ENCODE measurements at places on chromosomes 5 and 9.
A peak's percentile ranks its signal among the peaks of the same experiment; 100 is the strongest.

GRCh38 chr9:115400796-115401195 is 282.8 kb upstream of the TNC start:
- DNase-seq = peak; percentile 57

- no peak for DNase-seq
Measured at GRCh38 chr5:54993318-54993717, 7.9 kb upstream of the ESM1 start.

GRCh38 chr9:77440057-77440456 is 208.1 kb downstream of the GNA14 start:
- DNase-seq = peak; percentile 96

DNA sequence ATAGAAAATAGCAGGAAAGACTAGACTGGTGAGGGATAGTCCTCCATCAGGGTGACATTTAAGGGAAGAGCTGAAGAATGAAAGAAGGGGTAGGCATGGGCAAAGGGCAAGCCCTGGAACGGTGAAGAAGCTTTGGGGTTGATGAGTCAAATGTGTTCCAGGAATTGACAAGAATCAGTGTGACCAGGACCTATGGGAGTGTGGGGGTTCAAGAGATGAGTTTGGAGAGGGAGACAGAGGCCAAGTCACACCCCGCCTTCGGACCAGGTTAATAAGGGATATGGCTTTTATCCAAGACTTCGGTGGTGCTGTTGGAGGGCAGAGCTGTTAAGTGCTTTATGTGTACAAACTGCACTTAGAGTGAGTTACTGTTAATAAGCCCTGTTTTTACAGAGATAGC is 920 bp downstream of the PMPCA start:
- DNase-seq = no peak

GRCh38 chr9:127162864-127163365 is 40.5 kb upstream of the ANGPTL2 start:
- no peak for DNase-seq

- no peak for DNase-seq
Measured at GRCh38 chr5:80368661-80369480, 39.0 kb upstream of the ZFYVE16 start.

DNA sequence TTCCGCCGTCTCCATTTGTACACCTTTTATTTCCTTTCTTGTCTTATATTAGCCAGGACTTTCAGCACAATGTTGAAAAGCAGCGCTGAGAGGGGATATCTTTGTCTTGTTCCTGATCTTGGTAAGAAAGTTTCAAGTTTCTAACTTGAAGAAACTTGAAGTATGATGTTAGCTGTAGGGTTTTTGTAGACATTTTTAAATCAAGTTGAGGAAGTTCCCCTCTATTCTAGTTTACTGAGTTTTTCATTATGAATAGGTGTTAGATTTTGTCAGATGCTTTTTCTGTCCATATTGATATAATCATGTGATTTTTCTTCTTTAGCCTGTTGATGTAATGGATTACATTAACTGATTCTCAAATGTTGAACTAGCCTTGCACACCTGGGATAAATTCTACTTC is 425.7 kb downstream of the PIK3R1 start:
- DNase-seq = no peak

DNA sequence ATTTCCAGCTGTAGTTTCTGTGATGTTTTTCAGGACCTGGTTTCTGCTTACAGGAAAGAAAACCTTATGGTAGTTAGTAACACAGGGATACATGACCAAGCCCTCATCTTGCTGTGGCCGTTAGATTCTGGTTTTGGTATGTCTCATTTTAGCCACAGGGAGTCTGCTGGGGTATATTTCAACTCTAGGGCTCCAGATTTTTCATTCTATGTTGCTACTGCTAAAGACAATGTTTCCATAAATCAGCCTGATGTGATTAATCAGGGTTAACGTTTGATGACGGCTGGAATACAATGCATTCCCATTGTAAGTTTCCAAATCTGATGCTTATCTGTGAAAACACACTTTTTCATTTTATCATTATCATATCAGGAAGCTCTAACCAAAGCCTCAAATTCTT is 48.2 kb downstream of the P4HA2 start:
- no peak for DNase-seq

GRCh38 chr5:129748913-129749880 is 1.3 kb downstream of the MINAR2 start:
- DNase-seq = no peak

DNA sequence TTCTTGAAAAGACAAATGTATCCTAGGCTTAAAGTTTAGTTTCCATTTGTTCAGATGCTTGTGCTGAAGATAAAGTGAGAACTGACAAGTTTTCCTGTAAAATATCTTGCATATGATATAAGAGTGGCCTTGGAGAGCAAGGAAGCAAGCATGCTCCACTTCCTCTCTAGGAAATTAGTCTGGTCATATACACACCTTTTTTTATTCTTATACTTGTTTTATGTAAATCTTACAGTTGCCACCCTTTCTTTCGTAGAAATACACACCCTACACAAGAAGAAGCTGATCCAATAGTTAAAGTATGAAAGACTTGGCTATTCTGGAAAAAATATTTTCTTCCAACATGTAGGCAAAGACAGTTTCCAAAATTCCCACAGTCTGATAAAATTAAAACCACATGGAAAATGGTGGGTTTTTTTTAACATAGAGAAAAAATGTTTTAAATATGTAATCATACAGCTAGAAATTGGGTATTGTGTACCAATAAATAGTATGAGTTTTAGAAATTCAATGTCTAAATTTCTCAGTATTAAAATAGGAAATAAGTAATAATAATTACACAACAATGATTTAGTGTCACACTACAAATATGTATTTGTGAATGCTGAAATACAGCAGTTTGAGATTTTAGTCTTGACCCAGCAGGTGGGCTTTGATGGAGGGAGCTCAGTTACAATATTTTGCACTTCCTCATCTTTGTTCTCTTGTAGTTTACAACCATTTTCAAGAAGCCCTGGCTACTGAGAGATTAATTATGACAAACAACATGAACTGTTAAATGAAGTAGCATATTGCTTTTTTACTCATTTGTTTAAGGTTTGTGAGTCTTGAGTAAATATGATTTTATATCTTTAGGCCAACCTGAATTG is 185.7 kb upstream of the GNA14 start:
- DNase-seq = no peak

- DNase-seq = peak; percentile 70
Measured at GRCh38 chr9:21802418-21803000, at the start of gene MTAP. TSS of gene MTAP (plus strand) at chr9:21802636. CDS start at chr9:21802749, 113 bp downstream.

DNA sequence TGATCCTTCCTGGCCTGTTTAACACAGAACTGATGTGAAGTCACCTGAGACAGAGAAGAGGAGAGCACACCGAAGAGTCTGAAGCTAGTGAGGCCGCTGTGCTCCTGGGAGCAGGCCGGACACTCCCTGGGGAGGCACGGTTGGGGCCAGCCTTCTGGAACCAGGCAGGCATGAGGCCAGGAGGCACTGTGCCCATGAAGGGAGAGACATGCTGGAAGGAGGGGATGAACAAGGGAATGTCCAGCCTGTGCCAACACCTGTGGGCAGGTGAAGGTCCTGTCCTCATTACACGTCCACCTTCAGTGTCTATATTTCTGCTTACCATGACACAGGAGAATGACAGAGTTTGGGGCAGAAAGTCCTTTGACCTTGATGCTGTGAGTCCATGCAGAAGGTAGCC is 183.8 kb upstream of the S1PR3 start:
- DNase-seq = no peak

GRCh38 chr9:113712053-113712452 is 164.1 kb upstream of the ZNF618 start:
- DNase-seq = no peak

GRCh38 chr9:79026316-79026715 is 545.4 kb upstream of the TLE4 start:
- DNase-seq = no peak

DNA sequence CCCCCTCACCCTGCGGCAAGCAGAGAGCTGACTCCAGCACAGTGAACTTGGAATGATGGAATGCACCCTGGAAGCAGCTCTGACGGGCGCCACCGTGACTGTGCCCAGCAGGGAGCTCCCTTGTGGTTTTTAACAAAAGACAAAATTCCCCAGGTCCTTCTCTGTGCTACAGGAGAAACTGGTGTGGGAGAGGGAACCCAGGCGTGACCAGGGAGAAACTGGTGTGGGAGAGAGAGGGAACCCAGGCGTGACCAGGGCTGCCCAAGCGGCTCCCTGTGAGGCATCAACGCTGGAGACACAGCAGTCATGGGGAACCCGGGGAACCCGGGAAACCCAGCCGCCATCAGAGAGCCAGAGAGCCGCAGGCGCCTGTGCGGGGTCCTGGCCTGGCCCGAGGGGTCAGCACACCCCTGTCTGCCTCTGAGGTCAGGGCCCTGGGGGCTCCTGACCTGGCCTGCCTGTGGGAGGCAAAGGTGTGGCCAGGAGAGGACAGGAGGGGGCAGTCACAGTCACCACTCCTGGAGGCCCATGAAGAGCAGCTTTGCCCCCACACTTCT is 3.1 kb upstream of the AHRR start:
- no peak for DNase-seq

GRCh38 chr5:89241186-89241585 is 358.2 kb upstream of the MEF2C start:
- no peak for DNase-seq

- DNase-seq = no peak
Measured at GRCh38 chr5:133114166-133114932, 62.5 kb downstream of the HSPA4 start.

- no peak for DNase-seq
Measured at GRCh38 chr5:5266297-5266696, 126.2 kb downstream of the ADAMTS16 start.

- DNase-seq = no peak
Measured at GRCh38 chr9:27340961-27341511, 44.1 kb upstream of the EQTN start.

GRCh38 chr5:160270704-160271103 is 41.4 kb downstream of the FABP6 start:
- DNase-seq = no peak

DNA sequence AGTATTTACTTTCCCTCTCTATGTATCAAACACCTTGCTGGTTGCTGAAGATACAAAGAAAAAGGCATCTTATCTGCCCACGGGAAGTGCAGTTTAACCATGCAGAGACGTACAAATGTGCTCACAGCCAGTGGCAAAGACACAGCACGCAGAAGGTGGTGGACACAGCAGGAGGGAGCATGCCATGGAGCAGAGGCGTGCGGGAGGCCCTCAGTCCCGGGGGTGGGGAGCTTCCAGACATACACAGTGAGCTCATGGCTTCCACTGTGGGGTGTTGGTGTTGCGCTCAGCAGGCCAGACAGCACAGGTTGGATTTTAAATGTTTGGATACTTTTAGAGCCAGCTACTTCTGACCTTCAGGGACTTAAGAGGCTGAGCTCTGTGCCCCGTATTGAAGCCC is 8.8 kb upstream of the BARX1 start:
- DNase-seq = no peak

DNA sequence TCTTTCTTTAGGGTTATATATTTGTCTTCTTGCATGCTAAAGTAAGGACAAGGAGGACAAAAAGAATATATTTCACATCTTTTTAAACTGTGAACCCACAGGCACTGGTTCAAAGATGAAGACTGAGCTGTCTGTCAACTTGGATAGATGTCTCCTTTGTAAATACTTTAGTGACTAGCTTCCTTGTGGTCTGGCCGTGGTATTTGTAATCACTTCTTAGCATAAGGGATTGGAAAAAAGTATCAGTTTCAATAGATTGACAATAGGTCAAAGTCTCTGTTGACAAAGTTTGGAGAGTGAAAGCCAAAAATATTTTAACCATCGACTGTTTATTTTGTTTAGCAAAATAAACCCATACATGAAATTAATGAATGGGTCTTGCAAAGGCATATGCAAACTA is 91.4 kb downstream of the TMEM167A start:
- DNase-seq = no peak

DNA sequence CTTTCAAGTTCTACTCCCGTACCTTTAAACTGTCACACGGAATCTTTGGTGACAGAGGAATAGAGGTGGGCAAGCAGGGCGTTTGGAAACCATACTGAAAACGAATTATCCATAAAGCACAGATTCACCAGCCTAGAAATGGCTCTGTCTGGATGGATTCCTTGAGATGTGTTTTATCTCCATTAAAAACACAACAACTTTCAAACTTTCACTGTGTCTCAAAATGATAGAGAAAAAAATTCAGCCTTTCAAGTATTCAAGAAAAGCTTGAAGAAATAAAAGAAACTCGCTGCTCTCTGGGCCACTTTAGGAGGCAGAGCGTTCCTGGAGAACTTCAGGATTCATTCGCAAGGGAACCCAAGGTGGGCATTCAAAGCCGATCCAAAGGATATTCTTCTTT is 589 bp upstream of the THBS4 start:
- DNase-seq = no peak

DNA sequence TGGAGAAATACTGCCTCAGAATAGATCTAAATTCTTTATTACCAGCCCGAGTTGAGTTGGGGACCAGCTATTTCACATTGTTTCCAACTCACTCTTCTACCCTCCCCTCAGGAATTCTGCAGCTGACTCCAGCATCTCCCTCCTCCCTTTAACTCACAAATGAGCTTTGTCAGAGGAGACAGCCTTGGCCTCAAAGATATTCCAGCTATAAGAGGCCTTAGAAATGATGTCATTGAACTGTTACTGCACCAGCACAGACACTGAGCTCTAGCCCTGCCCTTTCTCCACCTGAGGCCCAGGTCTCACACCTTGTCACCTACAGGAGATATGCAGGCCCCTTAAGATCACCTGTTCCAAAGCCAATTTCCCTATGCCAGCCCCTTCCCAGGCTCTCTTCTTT is 78.4 kb upstream of the ATP10B start:
- DNase-seq = no peak

- no peak for DNase-seq
Measured at GRCh38 chr5:90562341-90562740, 3.7 kb downstream of the ADGRV1 start.

DNA sequence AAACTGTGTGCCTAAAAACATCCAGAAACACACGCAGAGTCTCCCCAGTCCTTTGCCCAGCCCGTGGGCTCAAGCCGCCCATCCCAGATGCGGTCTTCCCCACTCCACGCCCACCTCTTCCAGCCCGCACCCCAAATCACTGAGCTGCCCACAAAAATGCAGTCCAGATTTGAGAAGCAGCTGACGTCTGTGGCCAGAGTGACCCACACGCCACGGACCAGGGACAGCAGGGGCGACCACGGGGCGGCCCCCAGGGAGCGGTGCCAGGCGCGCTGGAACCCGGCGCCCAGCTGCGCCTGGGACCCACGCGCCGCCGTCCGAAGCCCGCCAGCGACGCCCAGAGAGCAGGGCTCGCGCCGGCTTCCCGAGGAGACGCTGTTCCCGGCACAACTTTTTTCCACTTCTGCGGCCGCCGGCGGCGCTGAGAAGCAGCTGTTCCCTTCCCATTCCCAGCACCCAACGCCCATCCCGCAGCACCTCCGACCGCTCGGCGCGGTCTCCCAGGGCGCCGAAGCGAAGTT is 674 bp downstream of the LHFPL2 start:
- no peak for DNase-seq

DNA sequence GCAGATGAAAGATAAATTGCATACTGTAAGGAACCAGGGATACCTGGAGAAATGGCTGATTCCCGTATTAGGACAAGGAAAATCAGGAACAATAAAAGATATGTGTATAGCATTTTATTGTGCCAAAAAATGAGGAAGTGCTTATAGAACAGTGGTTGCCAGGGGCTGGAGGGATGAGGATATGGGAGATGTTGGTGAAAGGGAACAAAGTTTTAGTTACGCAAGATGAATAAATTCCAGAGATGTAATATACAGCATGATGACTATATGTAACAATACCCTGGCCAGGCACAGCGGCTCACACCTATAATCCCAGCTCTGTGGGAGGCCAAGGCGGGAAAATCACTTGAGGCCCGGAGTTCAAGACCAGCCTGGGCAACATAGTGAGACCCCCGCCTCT is 101.8 kb downstream of the CDK5RAP2 start:
- no peak for DNase-seq

Measured in smooth muscle cell of the brain vasculature (primary cell).